NCI-H510A treated with DMSO at 0.1 percent for 48 hours (cell line): ENCODE measurements at places on chromosomes 5 and 9.

DNA sequence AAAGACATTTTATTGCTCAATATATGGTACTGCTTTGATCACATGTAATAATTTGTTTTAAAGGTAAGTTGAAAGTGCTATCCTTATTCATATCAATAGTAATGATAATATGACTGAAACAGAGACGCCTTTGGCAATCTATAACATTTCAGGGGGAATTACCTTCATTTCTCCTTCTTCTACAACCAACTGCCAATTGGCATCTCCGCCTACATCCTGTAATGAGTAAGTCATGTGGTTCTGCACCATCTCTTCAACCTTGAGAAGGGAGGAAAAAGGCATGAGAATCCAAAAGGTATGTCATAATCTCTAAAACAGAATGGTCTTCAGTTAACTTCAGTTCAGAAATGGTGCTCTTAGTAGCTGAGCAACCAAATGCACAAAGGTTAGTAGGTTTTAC lies 52.4 kb downstream of the HMGCR start:
- DNase-seq: no peak

DNA sequence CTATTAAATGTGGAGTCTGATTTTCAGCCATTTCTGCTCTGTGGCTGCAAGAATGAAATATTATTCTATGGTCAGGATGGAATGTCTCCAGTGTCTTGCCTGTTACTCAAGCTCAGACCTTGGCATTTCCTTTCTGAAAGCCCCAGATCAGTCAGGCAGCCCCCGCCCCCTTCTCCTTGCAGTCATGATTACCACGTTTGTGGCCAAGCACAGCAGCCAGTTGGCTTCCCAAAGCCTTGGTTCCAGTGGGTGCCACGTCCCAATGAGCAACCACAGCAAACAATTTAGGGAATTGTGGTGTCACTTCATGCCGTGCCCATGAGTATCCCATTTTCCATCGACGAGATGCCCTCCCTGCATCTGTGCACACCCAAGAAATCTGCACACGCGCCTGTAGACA lies 9.7 kb upstream of the OBP2A start:
- no peak for DNase-seq

DNA sequence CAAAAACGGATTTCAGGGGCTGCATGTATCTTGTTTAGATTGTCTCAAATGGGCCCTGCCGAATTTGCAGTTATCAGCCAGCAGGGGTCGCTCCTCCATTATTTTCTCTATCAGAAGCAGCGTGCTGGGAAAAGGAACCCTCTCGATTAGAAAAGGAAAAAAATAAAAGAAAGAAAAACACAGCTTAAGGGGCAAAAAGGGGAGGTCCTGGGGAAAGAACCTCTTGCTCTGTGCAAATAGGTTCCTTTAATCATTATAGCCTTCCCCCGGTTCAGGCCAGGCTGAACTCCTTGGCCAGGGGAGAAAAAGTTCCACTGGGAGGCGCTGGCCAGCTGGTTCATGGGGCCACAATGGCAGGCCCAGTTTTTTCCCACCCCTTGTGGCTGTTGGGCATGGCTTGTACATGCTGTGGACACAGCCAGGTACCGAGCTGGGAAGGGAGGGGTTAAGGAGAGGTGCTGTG lies 25.0 kb upstream of the CAPSL start:
- DNase-seq: no peak

DNA sequence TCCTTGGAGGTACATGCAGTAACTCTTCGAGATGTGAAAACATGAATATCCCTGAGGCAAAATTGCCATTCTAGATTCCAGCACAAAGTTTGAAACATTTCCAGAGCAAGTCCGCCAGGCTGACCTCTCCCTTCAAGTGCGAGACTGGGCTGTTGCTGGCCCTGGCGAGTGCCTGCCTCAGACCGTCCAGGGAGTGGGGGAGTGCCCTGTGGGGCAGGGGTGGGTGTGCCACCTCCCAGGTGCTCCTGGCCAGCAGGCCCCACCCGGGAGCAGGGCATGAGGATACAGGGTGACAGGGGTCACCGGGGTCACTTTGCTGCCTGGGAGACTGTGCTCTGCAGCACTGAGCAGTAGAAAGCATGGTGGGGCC lies 199.9 kb downstream of the AOPEP start:
- no peak for DNase-seq

DNA sequence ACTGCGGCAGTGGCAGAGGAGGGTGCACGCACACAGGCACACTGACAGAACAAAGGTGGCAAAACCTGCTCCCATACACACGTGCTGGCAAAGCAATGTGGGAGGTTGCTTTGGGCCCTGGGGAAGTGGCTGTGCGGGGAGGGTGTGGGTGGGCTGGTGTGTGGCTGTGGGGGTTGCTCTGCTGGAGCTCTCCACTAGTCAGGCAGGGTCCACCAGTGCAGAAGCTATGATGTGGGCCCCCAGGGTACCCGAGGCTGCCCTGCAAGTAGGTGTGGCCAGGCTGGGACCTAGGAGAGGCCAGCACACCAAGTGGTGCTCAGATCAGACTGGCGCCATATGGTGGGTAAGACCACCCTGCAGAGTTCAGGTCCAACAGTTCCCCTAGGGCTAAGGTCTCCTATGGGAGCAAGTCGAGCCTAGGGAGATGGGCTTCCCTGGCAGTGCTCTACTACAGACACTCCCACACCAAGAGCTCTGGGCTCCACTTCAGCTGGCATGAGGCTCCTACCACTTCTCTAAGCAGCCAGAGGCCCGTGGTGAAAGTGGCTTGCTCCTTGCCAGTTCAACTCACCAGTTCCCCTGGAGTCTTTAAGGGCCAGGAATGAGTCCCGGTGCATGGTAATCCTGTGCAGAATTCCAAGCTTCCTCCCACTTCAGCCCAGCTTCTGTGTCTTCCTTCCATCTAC lies 46.2 kb upstream of the IFNE start:
- no peak for DNase-seq

GRCh38 chr5:152542741-152543140 lies 137.7 kb upstream of the NMUR2 start:
- DNase-seq: no peak

- DNase-seq: peak; percentile 50
Observed at GRCh38 chr5:94422812-94423211, 195.6 kb downstream of the KIAA0825 start.

DNA sequence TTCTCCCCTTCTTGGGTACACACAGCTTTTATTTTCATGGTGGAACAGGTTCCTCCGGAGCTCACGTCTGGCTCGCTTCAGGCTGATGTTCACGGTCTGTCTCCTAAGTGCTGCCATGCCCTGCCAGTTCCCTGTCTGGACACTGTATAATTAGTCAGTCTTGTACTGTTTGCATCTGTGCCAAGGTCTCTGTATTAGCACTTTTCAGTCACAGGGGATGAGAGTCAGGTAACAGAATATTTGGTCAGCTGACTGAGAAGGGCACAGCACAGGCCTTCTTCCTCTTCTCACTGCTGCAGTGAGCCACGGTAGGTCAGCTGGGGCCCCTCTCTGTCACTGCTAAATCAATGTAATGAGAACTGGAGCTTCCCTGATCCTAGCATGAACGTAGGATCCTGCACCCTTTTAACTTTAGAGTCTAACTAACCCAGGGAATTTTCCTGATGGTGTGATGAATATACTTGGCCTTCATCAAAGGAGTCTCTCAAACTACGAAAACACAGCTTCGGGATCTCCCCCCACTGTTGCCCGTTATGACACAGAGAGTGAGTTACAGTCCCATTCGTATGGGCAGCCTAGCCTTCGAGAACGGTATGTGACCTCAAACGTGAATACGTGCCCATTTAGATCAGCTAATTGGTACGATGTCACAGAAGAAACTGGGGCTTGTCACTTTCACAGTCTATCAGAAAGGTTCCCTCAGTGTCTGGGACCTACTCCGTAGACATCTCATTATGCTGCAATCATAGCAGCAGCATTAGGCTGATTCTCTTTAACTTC lies 354.1 kb upstream of the RFX3 start:
- peak; percentile 75 for DNase-seq

DNA sequence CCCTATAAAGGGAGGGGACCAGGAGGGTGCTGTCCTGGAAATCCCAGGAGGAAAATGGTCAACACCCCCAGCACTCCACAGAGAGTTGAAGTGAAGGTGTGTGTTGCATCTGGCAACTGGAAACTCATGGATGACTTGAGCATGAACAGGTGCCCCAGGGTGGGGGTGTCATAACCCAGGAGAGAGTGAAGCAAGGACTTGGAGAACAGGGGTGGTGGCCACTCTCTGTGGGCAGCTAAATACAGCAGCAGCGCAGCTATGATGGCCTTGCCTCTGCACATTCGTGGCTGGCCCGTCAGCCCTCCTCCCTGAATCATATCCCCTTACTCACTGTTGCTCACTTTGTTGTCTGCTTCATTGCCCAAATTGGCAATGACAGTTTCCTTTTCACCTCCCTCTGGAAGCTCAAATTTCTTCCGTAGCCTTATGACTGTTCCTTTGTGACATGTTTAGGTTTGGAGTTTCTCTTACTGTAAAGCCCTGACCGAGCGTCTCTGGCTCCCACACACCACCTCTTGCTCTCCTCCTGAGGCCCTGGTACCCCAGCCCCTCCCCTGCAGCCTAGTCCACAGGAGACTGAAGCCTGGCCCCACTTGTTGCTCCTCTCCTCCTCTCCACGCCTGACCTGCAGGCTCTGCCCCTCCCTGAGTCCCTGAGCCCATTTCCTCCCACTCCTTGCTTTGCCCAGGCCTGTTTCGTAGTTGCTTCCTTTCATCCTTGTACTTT lies 185.8 kb downstream of the CD180 start:
- DNase-seq: no peak

DNA sequence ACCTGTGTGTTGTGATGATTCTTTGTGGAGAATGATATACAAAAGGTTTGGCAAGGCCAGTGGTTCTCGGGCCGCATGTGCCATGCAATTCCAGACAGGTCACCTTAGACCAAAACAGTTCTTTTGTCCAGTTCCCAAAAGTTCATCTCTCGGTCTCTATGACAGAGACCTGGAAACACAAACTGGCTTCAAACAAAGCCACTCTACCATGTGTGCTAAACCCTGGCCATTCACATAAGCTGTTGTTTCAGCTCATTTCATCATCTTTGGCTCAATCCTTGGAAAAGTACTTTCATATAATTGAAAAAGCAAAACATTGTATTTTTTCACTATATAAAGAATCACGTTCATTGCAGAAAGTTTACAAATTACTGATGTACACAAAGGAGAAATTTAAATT lies 210.5 kb upstream of the SEMA6A start:
- DNase-seq: no peak

- no peak for DNase-seq
Observed at GRCh38 chr9:121474231-121474947, 25.3 kb downstream of the GGTA1 start.

GRCh38 chr5:25458628-25459027 lies 813.9 kb upstream of the CDH10 start:
- no peak for DNase-seq

DNA sequence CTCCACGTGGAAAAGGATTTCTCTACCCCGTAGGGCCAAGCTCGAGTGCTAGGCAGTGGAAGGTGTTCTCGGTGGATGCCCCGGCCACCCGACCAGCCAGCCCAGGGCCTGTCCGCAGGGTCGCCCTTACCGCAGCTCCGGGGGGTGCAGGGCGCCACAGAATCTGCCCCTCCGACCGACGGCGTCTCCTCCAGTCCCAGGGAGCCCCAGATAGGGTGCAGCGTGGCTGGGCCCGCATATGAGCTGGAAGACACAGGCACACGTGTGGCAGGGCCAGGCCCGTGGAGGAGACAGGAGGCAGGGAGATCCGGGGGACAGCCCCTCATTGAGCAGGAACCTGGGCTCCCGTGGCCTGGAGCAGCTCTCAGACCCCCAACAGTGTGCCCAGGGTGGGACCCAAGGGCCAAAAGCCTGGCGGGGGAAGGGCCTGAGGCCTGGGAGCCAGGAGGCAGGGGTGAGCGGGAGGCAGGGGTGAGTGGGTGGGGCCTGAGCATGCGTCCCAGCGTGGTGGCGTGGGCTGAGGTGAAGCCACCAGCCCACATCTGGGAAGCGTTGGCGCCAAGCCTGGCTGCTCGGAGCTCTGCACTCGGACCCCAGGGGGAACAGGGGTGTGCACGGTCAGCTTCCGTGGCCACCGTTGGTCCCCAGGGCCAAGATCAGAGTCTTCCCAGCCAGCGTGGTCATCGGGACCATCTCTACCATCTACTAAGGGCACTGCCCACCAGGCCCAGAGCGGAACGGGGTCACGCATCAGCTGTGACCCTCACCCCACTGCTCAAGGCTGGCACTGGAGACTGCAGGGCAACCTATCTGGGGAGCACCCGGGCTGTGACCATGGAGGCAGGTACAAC lies 22.2 kb downstream of the CCDC187 start:
- DNase-seq: no peak

DNA sequence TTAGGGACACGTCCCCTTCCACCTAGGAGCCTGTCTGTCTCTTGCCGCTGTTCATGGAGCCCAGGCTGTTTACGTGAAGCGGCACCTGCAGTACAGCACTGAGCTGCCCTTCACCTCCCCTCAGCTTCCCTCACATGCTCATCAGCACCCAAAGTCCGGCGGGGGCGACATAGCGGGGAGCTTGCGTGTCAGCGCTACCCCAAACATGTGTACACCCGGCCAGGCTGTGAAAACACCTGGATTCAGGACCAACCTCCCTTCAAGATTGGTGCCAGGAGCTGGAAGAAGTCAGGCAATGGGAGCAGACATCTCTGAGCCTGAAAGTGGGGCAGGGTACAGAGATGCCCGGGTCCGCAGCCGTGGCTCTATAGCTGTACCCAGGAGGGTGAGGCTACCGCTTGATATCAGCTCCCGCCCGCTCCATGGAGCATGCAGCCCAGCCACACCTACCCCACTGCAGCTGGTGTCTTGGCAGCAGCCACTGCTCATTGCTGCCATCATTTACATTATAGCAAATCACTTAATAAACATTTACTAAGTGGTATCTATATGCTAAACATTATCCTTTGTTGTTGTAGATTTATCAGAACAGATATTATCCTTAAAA lies 712.1 kb downstream of the CDH9 start:
- DNase-seq: no peak

- no peak for DNase-seq
Observed at GRCh38 chr5:74196233-74196632, 444.3 kb downstream of the ENC1 start.

GRCh38 chr5:172740428-172741205 lies 30.4 kb downstream of the DUSP1 start:
- DNase-seq: no peak

GRCh38 chr5:157359356-157360055 lies 93.6 kb downstream of the CYFIP2 start:
- no peak for DNase-seq

GRCh38 chr5:133512896-133513295 lies 99.4 kb downstream of the FSTL4 start:
- no peak for DNase-seq

GRCh38 chr5:67992923-67993322 lies 222.6 kb upstream of the PIK3R1 start:
- no peak for DNase-seq

GRCh38 chr9:37914154-37914551 lies 10.2 kb upstream of the SLC25A51 start:
- no peak for DNase-seq

- no peak for DNase-seq
Observed at GRCh38 chr5:51997500-51997899, 614.3 kb downstream of the ISL1 start.
